ENCODE measurements at places on chromosomes 1 and 21.

GRCh38 chr21:46660505-46660904, 25.0 kb downstream of the PRMT2 start:
- no peak for DNase-seq

GRCh38 chr1:165842671-165843129, 15.3 kb downstream of the UCK2 start:
- no peak for DNase-seq

DNA sequence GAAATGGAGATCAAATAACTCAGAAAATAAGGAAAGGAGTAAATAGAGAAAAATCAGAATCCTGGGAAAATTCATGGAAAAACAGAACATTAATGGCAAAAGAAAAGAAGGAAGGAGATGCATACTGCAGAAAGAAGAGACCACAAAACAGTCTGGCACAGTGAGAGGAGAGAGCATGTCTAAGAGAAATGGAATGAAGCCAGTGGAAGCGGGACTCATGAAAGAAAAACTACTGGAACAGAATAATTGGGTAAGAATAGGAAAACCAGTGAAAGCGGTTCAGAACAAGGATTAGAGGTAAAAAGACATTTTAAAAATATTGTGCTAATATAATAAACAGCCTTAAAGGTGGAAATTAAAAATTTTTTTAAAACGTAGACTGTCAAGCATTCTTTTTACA, 93.6 kb upstream of the GREM2 start:
- DNase-seq: no peak

GRCh38 chr1:153790313-153790965, 15.2 kb downstream of the SLC27A3 start:
- DNase-seq: no peak

GRCh38 chr1:15152318-15153183, 996 bp upstream of the TMEM51 start:
- no peak for DNase-seq
